ENCODE measurements at places on chromosomes 1 and 21. TPM values are rescaled to one million over a fixed set of nuclear protein-coding genes. Genes with fewer than 3 reads are reported as not detected.
A peak's percentile ranks its signal among the peaks of the same experiment; 100 is the strongest.

Gene JAM2
- total RNA-seq, result 5.3 TPM

Gene PCAT6
- total RNA-seq, result not detected

Gene SPRR4
- total RNA-seq, result not detected

Gene NMNAT2
- 9.9 TPM for total RNA-seq

Gene FAM151A
- not detected for total RNA-seq

Gene VHLL
- not detected for total RNA-seq

- no peak overlapping the region for H3K4me3 ChIP-seq
- H3K4me1 ChIP-seq, result no peaks in the 10 kb centered on the region
- H3K36me3 ChIP-seq, result no peaks in the 10 kb centered on the region
- H3K27me3 ChIP-seq, result no peaks in the 10 kb centered on the region
- no peak overlapping the region for H3K27ac ChIP-seq
Observed at GRCh38 chr21:44517175-44517899, 22.7 kb downstream of the KRTAP10-1 start.

DNA sequence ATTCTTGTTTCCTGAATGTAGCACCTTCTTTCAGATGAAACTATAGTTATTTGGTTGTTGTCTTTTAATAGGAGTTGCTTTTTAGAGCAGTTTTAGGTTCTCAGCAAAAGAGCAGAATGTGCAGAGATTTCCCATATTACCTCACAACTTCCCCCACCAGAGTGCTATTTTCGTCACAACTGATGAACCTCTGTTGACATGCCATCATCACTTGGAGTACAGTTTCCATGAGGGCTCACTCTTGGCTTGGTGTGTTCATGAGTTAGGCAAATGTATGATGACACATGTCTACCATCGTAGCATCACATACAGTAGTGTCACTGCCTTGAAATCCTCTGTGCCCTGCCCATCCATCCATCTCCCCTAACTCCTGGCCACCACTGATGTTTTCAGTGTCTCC is 3.7 kb downstream of the IBA57 start:
- no peak for DNase-seq
- H3K27ac ChIP-seq, result no peak overlapping the region
- H3K36me3 ChIP-seq, result no peaks in the 10 kb centered on the region
- no peaks in the 10 kb centered on the region for H3K27me3 ChIP-seq
- no peak overlapping the region for H3K4me3 ChIP-seq
- H3K4me1 ChIP-seq, result peaks cover 6% of the 10 kb centered on the region

DNA sequence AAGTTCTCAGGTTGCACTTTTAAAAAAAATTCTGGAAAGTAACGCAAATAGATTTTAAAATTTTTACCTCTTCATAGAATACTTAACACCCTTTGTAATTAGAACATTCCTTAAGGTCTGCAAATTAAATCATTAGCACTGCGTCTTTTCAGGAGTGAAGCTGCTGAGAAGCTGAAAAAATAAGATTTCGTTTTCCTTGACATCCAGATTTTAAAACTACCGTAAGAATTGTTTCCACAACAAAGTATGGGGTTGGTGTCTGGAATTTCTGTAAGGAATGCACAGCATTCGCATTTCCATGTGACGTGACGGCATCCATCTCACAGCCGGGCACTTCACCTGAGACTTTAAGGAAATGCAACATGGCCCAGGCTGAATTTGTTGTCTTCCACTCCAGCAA is 76.3 kb upstream of the COX20 start:
- no peak overlapping the region for H3K27ac ChIP-seq
- no peaks in the 10 kb centered on the region for H3K36me3 ChIP-seq
- no peak overlapping the region for H3K4me3 ChIP-seq
- no peak for DNase-seq

DNA sequence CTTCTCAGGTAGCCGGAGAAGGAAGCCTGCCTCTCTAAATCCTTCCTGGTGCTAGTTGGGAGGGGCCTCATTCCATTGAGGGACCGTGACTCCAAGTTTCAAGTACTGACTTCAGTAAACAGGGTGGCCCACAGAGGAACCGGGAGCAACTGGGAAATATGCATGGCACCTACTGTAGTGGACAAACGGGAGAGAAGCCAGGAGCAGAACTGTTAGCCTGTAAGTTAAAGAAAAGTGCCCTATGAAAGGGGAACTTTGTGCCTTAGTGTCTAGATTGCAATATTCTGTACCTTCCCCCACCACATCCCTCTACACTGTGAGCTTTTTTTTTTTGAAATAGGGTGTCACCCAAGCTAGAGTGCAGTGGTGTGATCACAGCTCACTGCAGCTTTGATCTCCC is 33.2 kb upstream of the KANK4 start:
- no peaks in the 10 kb centered on the region for H3K4me1 ChIP-seq
- no peak overlapping the region for H3K27ac ChIP-seq
- no peak overlapping the region for H3K4me3 ChIP-seq
- no peak for DNase-seq

GRCh38 chr1:225658041-225658440 is 5.1 kb upstream of the ENAH start:
- no peaks in the 10 kb centered on the region for H3K4me1 ChIP-seq
- no peaks in the 10 kb centered on the region for H3K36me3 ChIP-seq
- H3K27ac ChIP-seq, result no peak overlapping the region

- no peak overlapping the region for H3K27ac ChIP-seq
- DNase-seq, result no peak
- no peaks in the 10 kb centered on the region for H3K27me3 ChIP-seq
- no peaks in the 10 kb centered on the region for H3K36me3 ChIP-seq
Observed at GRCh38 chr1:40847023-40847745, 15.0 kb downstream of the CITED4 start.

DNA sequence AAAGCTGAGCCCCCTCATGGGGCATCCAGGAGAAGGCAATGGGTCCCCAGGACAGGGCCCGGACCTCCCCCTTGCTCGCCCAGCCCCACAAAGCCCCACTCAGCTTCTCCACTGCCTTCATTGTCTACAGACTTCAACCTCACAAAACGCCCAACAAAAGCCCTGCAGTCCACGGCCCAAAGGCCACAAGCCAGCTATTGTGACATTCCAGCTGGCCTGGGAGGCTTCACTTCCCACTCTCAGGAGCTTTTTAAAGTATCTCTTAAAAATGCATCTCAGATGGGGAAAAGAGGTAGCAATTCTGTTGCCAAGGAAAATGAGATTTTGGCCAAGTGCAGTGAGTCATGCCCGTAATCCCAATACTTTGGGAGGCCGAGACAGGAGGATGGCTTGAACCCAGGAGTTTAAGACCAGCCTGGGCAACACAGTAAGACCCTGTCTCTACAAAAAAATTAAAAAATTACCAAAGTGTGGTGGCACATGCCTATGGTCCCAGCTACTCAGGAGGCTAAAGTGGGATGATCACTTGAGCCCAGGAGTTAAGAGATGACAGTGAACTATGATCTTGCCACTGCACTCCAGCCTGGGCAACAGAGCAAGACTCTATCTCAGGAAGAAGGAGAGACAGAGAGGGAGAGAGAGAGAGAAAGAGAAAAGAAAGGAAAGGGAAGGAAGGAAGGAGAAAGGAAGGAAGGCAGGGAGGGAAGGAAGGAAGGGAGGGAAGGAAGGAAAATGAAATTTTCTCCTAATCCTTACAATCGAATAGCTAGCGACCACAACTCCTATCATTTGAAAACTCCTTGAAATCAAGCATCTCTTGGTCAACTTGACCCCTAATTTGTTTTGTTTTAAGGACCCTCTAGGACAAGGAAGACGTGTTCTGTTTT is 31.4 kb upstream of the TARDBP start:
- DNase-seq, result peak; percentile 67
- H3K27ac ChIP-seq, result peak overlapping the region; percentile 56
- H3K27me3 ChIP-seq, result no peaks in the 10 kb centered on the region
- peaks cover 16% of the 10 kb centered on the region for H3K4me1 ChIP-seq
- no peak overlapping the region for H3K4me3 ChIP-seq
- H3K36me3 ChIP-seq, result no peaks in the 10 kb centered on the region

GRCh38 chr1:80896781-80897356 is 903.9 kb upstream of the ADGRL2 start:
- no peaks in the 10 kb centered on the region for H3K4me1 ChIP-seq
- DNase-seq, result no peak
- H3K36me3 ChIP-seq, result no peaks in the 10 kb centered on the region
- H3K4me3 ChIP-seq, result no peak overlapping the region
- no peak overlapping the region for H3K27ac ChIP-seq

DNA sequence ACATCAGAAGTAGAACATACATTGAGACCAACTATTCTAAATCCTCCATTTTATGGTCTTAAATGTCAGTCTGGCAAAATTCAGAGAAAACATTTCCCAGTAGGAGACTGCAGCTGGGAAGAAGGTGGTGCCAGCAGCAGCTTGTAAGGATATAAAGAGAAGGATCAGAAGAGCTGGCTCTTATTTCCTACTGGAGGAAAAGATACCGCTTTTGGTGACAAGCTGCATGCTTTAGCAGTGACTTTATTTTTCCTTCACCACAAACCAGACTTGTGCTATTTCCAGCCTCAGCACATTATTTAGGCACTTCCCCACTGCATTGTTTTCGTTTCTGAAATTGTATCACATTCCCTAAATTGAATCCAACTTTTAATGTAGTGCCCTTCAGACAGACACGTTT is 28.4 kb downstream of the RNF11 start:
- no peak overlapping the region for H3K27ac ChIP-seq

- DNase-seq, result no peak
- H3K27me3 ChIP-seq, result no peaks in the 10 kb centered on the region
- no peaks in the 10 kb centered on the region for H3K36me3 ChIP-seq
- no peak overlapping the region for H3K27ac ChIP-seq
- no peaks in the 10 kb centered on the region for H3K4me1 ChIP-seq
Observed at GRCh38 chr1:30423570-30423969, 299.8 kb downstream of the MATN1 start.

DNA sequence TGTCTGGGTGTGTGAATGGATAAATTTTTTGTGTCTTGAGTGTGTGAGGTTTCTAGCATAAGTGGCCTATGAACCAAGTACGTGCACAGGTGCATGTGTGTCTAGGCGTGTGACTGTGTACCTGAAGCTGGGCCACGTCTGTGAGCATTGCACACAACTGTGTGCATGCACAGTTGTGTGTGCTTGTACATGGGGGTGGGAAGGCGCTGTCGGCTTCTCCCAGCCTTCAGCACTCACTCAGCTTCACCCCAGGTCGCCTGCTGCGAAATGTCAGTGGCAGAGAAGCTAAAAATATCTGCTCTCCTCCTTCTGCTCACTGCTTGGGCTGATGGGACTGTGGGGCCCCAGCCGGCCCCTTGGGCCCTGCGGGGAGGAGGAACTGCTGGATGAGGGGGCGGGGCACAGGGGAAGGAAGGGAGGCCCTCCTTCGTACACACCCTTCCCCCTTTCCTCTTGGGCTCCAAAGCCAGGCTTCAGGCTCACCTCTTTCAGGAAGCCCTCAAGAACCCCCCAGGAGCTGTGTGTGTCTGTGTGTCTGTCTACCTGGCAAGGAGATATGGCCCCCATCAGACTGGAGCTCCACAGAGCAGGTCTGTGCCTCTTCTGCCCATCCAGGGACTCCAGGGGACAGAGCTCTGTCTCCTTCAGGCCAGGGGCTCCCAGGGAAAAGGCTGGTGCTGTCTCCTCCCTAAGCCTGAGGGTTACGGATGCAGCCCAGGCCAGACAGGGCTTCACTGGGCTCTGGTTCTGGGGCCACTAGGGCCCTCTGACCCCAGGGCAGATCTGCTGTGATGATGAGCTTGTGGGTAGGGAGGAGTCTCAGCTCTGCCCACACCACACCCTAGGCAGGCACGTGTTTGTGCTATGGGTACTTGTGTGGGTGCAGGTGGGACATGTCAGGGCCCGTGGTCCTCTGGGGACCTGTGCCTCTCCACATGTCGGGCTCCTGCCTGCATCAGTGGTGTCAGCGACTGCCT is 35.6 kb upstream of the WASF2 start:
- no peaks in the 10 kb centered on the region for H3K27me3 ChIP-seq
- peaks cover 73% of the 10 kb centered on the region for H3K4me1 ChIP-seq
- peak overlapping the region; percentile 38 for H3K27ac ChIP-seq

- peak; percentile 62 for DNase-seq
- no peaks in the 10 kb centered on the region for H3K27me3 ChIP-seq
- H3K4me3 ChIP-seq, result no peak overlapping the region
- no peaks in the 10 kb centered on the region for H3K36me3 ChIP-seq
- peaks cover 11% of the 10 kb centered on the region for H3K4me1 ChIP-seq
- H3K27ac ChIP-seq, result no peak overlapping the region
Observed at GRCh38 chr1:6440198-6441126, 15.9 kb downstream of the ESPN start.

DNA sequence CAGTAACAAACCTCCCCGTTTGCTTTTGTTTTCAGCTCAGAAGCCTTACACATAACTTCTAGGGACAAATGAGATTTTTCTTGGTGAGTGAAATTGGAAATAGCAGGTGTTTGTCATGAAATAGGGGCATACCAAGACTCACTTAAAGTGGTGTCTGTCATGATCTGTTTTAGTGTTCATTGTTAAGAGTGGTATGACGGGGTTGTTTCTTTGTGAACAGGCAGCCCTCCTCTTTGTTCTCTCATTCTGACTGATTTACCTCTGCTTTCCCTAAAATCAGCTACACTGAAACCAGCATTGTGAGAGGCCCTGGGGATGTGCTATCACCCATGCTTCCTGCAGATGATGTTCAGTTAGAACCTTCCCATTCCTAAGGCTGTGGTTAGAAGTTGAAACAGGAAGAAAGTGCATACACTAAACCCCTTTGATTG is 2.5 kb upstream of the ERO1B start:
- no peak overlapping the region for H3K4me3 ChIP-seq
- no peak for DNase-seq
- H3K4me1 ChIP-seq, result peaks cover 16% of the 10 kb centered on the region
- no peaks in the 10 kb centered on the region for H3K27me3 ChIP-seq
- H3K36me3 ChIP-seq, result no peaks in the 10 kb centered on the region
- no peak overlapping the region for H3K27ac ChIP-seq

DNA sequence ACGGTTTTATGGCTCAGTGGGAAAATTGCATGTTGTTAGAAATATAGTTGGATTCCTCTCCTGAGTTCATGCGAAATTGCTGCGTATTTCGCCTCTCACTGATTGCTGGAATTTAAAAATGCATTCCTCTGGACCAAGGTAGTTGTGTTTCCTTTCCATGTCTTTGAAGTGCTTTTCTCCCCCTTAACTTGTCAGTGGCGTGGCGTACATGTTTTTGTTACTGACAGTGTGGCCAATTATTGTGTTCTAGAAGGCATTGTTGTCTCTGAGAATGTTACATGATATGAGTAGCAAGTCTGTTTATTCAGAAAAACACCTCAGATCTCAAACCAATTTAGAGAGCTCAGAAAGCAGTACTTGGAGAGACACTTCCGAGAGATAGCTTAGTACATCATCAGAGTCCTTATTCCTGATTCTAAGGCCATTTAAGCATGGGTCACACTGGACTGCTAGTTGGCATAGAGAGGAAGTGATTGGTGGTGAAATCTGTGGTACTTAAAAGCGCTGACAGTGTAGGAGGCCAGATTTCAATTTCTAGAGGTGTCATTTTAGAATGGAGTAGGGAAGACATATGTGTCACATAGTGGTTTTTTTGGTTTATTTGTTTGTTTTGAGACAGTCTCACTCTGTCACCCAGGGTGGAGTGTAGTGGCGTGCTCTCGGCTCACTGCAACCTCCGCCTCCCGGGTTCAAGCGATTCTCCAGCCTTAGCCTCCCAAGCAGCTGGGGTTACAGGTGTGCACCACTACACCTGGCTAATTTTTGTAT is 184.4 kb downstream of the RYR2 start:
- H3K4me3 ChIP-seq, result no peak overlapping the region
- H3K27ac ChIP-seq, result peak overlapping the region; percentile 86
- no peaks in the 10 kb centered on the region for H3K36me3 ChIP-seq
- DNase-seq, result peak; percentile 54
- H3K27me3 ChIP-seq, result no peaks in the 10 kb centered on the region

GRCh38 chr1:206909161-206909882 is 12.1 kb downstream of the IL24 start:
- H3K4me1 ChIP-seq, result peaks cover 5% of the 10 kb centered on the region
- no peak overlapping the region for H3K4me3 ChIP-seq
- no peaks in the 10 kb centered on the region for H3K27me3 ChIP-seq
- H3K27ac ChIP-seq, result peak overlapping the region; percentile 77
- H3K36me3 ChIP-seq, result no peaks in the 10 kb centered on the region
